ENCODE measurements at places on chromosomes 12 and 14. TPM values are rescaled to one million over a fixed set of nuclear protein-coding genes. Genes with fewer than 3 reads are reported as not detected.

DNA sequence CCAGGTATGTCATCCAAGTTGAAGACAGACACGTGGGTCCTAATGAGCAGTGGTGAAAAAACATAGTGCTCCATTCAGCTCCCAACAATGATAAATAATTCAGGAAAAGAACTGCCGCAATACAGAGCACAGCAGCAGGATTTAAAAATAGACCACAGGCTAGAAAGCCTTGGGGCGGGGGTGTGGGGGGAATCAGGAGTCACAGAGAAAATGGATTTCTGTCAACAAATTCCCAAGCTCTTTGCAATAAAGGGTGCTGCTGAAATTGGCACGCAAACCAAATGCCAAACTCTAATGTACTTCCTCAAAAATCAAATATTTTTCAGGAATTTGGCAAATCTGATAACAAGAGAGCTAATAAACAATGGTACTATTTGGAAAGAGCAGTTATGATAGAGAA lies 58.6 kb downstream of the R3HDM2 start:
- no peak for DNase-seq

DNA sequence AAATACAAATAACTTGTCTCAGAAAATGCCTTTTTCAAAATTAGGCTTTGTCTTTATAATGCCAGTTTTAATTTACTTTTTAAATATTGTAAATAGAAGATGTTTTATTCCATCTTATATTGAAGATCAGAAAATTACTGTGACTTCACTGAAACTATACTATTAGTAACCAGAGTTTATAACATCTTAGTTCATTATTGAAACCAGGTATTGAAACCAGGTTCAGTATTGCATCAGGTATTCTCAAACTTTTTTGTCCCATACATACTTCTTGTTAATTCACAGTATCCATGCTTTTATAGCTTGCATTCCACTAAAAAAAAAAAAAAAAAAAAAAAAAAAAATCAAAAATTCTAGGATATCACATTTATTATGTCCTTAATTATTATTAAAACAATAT lies 227.5 kb downstream of the GXYLT1 start:
- DNase-seq = no peak

- DNase-seq = peak; percentile 55
Observed at GRCh38 chr14:51576879-51577278, 74.8 kb upstream of the FRMD6 start.

SERPINA1 gene
- polyA plus RNA-seq = 0.40 TPM

- DNase-seq = no peak
Observed at GRCh38 chr12:4416276-4416675, 29.3 kb downstream of the FGF6 start.

DNA sequence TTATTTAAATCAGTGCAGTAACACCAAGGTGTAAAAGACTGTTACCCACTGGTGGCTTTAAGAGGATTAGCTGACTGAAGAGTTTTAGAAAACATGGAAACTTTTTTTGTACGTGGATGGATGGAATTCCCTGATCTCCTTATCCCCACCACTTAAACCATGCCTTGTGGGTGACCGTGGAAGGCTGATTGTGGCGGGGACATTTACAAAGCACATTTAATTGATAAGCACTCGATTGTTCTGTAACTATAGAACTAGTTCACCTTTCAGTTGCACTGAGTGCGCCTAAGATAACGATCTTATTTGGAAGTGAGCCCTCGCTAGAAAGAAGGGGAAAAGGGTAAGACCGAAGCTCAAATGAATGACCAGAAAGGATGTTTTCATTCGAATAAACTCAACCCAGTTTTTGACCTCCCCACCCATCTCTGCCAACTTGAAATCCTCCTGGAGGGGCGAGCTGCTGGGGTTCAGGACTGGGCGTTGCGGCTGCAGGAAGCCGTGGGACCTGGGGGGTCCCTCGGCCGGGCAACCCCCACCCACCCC lies 688 bp upstream of the RASSF3 start:
- no peak for DNase-seq

CLEC1B gene
- polyA plus RNA-seq = not detected

- DNase-seq = no peak
Observed at GRCh38 chr12:124456652-124457152, 110.7 kb downstream of the NCOR2 start.

- DNase-seq = no peak
Observed at GRCh38 chr12:115322275-115322674, 638.3 kb upstream of the TBX3 start.

PPP1R1A gene
- polyA plus RNA-seq = not detected

- DNase-seq = no peak
Observed at GRCh38 chr12:130587966-130588365, 128.1 kb downstream of the RIMBP2 start.

DNA sequence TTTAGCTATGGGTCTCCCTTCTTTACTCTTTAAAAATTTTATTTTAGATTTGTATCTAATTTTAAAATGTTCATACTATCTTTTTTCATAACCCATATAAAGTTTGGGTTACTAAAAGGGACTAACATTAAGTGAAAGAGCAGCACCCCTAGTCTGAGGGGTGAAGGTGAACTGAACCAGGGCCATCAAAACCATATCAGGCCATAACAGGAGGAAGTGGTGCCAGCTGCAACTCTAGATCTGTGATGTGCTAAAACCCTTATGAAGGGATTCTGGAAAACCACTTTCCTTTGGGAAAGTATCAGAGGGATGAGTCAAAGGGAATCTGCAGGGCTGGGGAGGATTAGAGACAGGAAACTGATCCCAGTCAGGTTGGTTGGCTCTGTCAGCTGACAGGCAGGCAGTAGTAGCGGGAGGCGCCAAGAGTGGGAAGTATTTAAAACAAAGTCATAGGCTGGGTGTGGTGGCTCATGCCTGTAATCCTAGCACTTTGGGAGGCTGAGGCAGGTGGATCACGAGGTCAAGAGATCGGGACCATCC lies 162.5 kb downstream of the PPM1H start:
- DNase-seq = no peak

DNA sequence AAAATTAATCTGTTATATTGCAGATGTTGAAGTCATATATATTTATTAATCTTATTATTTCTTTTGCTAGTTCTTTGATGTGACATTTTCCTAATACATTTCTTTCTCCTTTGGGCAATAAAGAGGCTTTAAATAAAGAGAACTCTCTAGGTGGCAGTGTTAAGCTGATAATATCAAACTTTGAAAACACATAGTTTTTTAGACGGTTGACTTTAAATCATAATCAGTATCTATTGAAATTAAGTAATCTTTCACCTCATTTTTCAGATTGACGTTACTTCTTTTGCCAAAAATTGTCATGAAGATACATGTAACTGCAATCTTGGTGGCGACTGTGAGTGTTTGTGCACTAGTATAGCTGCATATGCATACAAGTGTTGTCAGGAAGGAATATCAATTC lies 130.8 kb upstream of the PTPRQ start:
- DNase-seq = no peak

DNA sequence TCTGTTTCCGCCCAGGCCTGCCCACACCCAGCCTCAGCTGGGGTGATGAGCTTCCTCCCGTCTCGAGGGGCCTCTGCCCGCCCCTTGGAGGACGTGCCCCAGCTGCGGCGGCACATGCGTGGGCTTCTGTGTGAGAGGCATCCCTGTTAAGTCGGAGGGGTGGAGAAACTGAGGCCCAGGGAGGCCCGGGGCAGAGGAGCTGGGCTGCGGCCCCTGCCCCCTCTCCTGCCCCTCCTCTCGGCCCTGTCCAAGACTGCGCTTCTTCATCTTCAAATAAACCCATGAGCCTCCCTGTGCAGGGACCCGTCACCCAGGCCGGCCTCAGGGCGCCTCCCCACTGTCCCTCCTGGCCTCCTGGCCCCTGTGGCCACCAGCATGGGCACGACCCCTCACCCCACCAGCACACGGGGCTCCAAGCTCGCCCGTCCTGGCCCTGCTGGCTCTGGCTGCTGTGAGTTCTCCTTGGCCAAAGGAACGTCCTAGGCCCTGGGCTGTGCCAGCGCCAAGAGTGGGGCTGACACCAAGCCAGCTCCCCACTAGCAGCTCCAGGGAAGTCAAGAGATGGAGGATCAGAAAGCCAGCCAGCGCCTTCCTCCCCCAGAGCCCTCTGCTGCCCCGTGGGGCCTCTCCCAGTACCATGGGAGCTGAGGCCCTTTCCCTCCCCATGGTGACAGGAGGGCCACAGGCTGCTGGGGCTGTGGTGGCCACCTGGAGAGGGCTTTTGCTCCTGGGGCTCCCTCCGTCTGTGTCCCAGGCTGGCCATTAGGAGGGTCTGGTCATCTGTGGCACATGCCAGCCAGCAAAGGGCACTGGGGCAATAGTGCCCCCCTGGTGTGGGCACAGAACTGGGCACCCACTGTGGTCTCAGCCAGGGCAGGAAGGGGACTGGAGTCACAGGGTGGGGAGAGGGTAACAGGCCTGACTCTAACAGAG lies 180.4 kb downstream of the KIF26A start:
- DNase-seq = no peak

DNA sequence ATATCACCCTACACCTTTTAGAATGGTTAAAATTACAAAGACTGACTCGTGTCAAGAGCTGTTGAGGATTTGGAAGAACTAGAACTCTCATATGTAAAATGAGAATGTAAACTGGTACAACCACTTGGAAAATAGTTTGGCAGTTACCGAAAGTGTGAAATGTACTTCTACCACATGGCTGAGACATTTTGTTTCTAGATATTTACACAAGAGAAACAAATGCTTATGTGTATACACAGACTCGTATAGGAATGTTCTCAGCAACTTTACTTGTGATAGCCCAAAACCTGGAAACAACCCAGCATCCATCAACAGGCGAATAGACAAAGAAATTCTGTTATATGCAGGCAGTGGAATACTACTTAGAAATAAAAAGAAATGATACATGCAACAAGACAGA lies 103.0 kb downstream of the BRMS1L start:
- DNase-seq = no peak

- no peak for DNase-seq
Observed at GRCh38 chr12:27551172-27551840, 27.3 kb downstream of the PPFIBP1 start.

LRP1-AS gene
- not detected for polyA plus RNA-seq

NEUROD4 gene
- polyA plus RNA-seq = not detected

GRCh38 chr14:67487937-67488893 lies at the start of gene TMEM229B:
Gene TMEM229B (minus strand): TSS chr14:67488721. CDS start chr14:67473923, 14,798 bp downstream.
- DNase-seq = no peak

TBX3 gene
- polyA plus RNA-seq = 66.4 TPM

RNFT2 gene
- 1.2 TPM for polyA plus RNA-seq

- no peak for DNase-seq
Observed at GRCh38 chr14:66076176-66076575, 410.0 kb upstream of the CCDC196 start.

DNA sequence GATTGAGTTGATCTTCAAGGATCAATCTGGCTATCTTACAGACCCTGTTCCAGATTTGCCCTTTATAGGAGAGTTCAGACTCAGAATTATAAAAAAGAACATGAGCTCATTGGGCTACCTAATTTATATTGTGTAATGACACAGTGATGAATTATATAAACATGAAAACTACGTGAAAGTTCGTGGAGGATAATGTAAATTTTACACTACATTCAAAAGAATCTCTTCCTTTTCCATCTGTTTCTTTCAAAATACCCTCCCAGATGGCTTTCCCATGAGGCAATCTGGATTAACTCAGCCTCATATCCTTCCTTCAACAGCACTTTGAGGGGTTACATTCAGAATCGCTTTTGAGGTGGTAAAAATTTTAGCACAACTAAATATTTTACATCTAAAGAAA lies 129.3 kb downstream of the HMGA2 start:
- no peak for DNase-seq

CLEC2A gene
- polyA plus RNA-seq = not detected

DNA sequence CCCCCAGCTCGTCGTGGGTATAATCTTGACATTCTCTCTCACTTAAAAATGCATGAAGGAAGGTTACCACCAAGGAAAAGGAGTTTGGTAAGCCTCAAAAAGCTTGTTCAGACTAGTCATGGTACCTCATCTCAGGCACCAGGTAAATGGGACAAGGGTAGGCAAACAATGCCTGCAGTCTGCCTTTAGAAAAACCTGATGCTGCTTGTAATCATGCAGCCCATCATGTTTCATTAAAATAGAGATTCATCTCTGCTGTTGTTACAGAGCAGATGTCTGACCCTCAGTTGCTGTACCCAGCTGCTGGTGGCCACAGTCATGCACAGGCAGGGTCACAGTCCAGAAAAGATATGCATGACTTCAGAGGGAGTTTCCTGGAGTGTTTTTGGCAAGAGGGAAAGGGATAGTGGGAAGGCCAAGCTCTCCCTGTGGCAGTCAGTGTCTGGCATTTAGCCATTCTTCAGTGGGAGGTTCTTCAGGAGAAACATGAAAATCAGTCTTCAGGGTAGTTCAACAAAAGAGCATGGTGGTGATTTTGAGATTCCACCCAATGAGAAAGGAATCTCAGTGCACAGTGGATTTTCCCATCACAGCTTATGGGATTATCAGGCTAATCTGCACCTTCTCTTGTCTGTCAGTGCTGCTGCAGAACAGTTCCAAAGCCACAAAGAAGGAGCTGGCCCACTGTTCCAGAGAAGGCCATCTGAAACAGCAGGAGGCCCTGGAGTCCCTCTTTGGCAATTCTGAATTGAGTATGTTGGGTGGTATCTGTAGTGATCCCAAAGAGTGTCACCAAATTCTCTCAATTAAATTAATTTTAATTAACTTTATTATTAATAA lies 202.7 kb upstream of the FRMD6 start:
- peak; percentile 94 for DNase-seq

VDR gene
- polyA plus RNA-seq = 23.3 TPM

GRCh38 chr12:76685246-76685678 lies 78.7 kb upstream of the ZDHHC17 start:
- no peak for DNase-seq

DNA sequence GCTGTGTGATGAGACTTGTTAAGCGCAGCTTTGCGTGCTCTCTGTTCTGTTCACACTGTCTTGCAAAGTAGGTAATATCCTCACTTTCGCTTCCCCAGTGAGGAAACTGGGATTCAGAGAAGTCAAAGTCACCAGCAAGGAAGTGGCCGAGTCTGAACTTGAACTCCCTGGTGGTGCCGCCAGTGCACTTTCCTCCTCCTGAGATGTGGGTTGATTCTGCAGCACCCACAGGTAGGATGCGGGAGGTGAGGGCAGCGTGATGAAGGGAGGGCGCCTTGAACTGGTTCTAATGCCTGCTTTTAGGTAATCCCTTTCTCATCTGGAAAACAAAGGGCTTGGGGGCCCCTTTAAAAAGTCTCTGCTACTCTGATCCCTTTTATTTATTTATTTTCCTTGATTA lies 54.9 kb upstream of the IGF1 start:
- DNase-seq = no peak

GRCh38 chr12:118398524-118398923 lies 22.2 kb downstream of the SUDS3 start:
- no peak for DNase-seq

GRCh38 chr12:73067616-73068015 lies 795.4 kb downstream of the TRHDE start:
- DNase-seq = no peak

GRCh38 chr14:34449819-34450541 lies 12.1 kb downstream of the SPTSSA start:
- DNase-seq = no peak

LAG3 gene
- polyA plus RNA-seq = 0.28 TPM

GRCh38 chr14:101834397-101834796 lies 72.9 kb downstream of the PPP2R5C start:
- no peak for DNase-seq

GRCh38 chr14:51336734-51337133 lies 96.7 kb downstream of the TMX1 start:
- DNase-seq = no peak

GRCh38 chr12:27297566-27297965 lies 35.1 kb upstream of the BMAL2 start:
- DNase-seq = no peak

All from BJ (cell line).